NCI-H1092 treated with DMSO at 0.1 percent for 48 hours (cell line): ENCODE measurements at places on chromosomes 3 and 15.

DNA sequence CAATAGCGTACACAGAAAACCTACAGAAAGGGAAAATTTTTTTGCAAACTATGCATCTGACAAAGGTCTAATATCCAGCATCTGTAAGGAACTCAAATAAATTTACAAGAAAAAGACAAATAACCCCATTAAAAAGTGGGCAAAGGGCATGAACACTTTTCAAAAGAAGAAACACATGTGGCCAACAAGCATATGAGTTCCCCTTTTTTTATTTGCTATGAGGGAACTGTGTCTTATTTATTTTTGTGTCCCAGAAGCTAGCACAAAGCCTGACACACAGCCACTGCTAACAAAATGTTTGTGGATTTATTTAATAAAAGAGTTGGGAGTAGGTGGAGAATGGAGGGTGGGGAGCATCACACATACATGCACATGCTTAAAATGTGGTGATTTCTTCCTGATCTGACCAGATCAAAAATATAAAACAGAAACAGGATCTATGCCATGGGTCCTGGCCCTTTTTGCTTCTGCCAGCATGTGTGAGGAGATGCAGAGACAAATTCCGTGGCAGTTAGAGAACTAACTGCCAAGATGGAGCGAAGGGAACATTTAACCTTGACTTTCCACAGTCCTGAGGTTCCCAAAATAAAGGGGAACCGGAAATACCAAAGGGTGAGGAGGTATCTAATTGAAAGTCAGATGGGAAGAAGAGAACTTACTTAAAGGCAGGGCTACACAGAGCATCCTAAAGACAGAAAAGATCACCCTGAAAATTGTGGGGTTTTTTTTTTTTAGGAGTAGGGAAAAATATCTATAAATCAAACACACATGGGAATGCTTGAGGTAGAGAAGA, at the start of gene TMEM202:
TMEM202 (plus strand) TSS at position 510 of the 793 bp plus-strand sequence; CDS start at position 532, 22 bp downstream.
- DNase-seq = no peak

DNA sequence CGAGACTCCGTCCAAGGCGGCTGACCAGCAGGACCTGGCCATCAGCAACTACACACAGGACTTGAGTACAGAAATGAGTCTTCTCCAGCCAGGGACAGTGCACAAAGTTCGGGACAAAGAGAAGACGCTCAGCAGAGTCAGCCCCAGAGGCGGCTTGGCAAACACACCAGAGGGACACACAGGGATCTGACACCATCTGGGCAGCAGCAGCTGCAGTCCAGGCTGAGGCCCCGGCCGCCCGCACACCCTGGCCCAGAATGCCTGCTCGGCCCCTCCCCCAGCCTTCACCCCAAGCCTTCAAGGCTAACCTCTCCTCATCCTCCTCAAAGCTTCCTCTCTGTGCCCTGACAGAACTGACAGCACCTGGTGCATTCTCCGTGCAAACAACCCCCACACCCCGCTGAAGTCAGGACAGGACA, 61.1 kb downstream of the XXYLT1 start:
- no peak for DNase-seq

DNA sequence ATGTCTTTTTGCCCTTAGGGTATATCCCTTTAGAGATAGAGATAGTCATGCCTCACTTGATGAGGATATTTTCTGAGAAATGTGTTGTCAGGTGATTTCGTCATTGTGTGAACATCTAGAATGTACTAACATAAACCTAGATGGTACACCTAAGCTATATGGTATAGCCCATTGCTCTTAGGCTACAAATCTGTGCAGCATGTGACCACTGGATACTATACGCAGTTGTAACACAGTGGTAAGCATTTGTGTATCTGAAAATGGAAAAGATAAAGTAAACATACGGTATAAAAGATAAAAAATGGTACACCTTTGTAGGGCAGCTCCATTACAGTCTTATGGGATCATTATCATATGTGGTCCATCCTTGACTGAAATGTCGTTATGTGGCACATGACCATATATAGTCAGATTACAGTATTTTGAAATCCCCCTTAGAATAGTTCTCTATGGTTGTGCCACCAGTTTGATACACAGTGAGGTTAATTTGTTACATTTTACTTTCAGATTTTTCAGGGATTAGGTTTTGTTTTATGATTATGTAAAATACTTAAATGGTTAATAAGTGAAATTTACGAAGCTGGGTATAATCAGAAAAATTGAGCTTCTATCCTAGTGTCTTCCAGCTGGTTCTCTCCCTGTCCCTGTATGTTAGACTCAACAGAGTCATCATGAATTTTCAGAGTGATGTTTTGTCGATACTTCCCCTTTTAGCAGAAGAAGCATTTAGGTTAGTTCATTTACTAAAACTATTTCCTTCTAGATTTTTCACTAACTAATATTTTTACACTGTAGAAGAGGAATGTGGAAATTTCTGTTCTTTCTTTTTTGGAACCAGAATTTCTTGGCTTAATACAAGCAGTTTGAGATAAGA, 12.8 kb downstream of the SETD5 start:
- no peak for DNase-seq

DNA sequence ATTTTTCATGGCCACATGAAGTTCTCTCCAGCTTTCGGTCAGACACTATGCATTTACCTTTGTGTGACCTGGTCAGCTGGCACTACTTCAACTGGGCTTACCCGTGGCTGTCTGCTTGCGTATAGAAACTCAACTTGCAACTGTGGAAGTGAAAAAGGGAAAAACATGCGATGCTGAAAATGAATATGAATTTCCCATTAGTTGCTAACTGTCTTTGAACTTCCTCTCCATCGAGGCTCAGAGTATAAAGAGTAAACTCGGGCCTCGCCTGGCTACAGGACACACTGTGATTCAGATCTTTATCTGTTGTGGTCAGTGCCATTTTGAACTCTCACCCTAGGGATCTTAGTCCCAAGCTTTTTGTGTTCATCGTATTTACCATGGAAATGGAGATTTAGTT, 26.8 kb downstream of the NFKBIZ start:
- no peak for DNase-seq

GRCh38 chr15:47288794-47289193, 428.5 kb upstream of the SEMA6D start:
- no peak for DNase-seq

DNA sequence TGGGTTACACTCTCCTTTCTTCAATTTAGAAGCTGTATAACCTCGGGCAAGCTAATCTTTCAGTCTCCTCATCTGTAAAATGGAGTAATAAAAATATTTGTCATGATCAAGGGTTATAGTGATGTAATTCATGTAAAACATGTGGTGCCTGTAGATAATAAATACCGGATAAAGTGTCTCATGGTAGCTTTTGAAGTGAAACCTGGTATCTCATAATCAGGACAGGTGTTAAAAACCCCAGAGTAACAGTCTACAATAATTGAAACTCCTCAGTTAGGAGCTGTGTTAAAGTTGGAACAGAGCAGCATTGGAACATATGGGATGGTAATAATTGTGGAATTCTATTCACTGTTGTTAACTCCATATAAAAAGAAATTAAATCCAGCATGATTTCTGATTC, 884 bp upstream of the KNL1 start:
- no peak for DNase-seq

DNA sequence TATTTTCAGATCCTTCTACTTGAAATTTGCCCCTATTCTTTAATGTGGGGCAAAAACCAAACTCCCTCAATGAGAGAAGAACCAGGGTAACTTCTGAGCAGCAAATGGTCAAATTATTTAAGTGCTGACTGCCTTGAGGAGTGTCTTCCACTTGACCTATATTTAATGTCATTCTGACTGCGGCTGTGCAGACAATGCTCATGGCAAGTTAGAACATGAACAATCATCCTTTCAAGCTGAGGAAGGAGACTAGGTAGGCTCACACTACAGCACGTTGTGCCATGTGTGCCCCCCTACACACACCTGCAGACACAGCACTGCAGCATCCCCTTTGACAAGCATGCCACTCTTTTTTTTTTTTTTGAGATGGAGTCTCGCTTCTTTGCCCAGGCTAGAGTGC, 98.2 kb downstream of the OSBPL10 start:
- no peak for DNase-seq

- no peak for DNase-seq
Measured at GRCh38 chr15:39598958-39599845, 18.3 kb downstream of the THBS1 start.

- DNase-seq = peak; percentile 47
Measured at GRCh38 chr3:47022641-47023071, 43.2 kb downstream of the NBEAL2 start.

GRCh38 chr15:51318382-51319150, 19.8 kb downstream of the CYP19A1 start:
- DNase-seq = no peak

DNA sequence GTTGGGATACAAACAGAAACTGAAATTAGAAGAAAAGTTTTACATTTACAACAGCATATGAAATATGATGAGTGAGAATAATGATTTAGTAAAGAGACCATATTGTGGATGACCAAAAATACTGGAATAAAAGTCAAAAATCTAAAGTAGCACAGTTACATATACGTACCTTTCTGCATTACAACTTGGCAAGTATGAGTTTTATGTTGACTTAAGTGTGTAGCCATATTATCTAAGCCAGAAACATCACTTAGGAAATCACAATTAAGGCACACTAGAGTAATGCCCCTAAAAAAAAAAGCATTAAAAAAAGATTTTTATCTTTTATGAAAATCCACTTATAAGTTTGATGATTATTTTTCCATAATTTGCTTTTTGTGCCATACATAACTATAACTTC, 79.1 kb downstream of the ZNF280D start:
- DNase-seq = no peak

GRCh38 chr15:28885128-28885629, 595 bp upstream of the APBA2 start:
- DNase-seq = no peak

DNA sequence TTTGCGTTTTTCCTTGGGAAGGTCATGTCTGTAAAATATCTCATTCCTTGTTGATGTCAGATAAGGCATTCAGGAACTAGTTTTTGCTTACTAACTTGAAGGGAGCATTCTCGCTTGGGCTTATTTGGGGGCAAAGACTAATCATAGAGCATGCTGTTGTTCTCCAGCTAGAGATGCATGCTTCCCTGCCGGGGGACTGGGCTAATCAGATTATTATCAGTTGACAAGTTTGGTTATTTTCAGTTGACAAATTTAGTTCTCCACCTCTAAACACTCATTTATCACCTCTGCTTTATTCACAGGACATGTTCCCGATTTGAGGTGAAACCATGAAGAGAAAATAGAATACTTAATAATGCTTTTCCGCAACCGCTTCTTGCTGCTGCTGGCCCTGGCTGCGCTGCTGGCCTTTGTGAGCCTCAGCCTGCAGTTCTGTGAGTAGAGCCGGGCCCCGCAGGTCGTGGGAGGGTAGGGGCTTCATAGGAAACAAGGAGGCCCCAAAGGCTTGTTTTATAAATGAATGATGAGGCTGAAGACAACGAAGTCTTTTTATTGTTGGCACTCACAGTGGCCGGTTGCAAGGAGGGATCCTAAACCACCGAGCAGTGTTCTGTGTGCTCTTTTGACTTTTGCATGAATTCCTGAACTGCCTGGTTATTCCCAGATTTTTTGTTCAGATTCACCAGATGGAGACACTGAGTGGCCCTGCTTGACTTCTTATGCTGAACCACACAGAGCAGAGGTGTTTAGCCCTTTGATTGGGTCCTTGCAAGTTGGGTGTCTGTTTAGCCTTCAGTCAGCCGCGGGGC, 28.4 kb downstream of the PXYLP1 start:
- no peak for DNase-seq

DNA sequence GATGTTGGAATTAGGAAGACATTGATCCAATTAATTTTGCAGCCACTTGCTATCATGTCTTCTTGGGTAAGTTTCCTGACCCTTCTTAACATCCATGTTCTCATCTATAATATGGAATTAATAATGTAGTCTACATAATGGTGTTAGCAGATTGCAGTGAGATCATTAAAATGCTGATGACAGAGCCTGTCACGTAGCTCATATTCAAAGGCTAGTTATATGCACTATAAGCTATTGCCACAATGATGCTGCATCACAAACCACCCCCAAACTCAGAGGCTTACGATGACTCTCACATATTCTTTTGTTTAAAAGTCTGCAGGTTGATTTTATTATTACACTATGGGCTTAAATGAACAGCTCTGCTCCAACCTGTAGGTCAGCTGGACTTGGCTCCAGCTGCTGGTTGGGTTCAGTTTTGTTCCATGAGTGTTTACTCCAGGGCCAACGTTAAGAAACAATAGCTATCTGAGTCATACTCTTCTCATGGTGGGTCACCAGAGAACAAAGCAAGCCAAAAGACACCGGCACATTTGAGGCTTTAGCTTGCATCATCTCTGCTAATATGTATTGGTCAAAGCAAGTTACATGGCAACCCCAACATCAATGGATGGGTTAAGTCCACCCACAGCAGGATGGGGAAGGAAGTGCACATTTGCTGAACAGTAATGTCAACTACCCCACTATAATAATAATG, 250.0 kb upstream of the SLCO3A1 start:
- no peak for DNase-seq

- no peak for DNase-seq
Measured at GRCh38 chr3:4198491-4198890, 104.7 kb upstream of the SETMAR start.

GRCh38 chr3:99176169-99176964, 274.9 kb upstream of the DCBLD2 start:
- DNase-seq = no peak

DNA sequence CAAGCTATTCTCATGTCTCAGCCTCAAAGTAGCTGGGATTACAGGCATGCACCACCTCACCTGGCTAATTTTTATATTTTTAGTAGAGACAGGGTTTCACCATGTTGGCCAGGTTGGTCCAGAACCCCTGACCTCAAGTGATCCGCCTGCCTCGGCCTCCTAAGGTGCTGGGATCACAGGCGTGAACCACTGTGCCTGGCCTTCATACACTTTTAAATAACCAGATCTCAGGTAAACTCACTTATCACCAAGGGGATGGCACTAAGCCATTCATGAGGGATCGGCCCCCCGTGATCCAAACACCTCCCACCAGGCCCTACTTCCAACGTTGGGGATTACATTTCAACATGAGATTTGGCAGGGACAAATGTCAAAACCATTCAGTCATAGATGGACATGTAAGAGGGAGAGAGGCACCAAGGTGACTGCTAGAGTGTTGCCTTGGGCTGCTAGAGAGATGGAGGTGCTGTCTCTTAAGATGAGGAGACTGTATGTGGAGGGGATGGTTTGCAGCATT, 13.3 kb upstream of the DOCK3 start:
- no peak for DNase-seq

DNA sequence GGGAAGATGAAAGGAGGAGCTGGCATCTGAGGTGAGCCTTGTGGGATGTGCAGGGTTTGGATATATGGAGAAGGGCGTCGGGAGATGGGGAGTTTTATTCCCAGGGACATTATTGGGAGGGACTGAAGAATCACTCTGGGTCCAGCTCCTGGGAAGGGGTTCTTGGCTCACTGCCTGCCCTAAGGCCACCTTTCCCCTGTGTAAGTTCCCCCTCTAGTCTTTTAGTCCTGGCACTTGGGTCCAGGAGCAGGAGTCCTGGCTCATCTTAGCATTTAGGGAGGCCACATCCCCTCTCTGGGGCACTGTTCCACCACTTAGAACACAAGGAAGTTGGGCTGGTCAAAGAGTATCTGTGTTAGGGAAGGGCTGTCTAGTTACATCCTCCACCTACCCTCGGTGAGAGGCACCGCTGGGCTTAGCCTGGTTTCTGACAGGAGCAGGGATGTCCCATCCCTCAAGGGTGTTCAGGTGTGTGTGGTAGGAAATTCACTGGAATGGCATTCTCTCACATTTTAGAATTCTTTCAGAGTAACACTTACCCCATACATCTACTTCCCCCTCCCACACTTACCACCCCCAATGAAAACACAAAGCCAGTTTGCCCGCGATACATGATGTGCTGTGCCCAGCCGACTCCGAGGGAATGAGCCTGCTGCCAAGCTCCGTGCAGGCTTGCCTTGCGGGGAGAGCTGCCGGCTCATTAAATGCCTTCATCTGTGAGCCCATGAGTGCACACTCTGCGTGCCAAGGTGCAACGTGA, 86.7 kb downstream of the FAM43A start:
- no peak for DNase-seq
